Suprapubic skin (tissue), 4 donors: ENCODE measurements at places on chromosomes 6 and 20.

- no peak for DNase-seq
These were observed 9.0 kb downstream of the OR2B6 start for GRCh38 chr6:27966044-27966443.

DNA sequence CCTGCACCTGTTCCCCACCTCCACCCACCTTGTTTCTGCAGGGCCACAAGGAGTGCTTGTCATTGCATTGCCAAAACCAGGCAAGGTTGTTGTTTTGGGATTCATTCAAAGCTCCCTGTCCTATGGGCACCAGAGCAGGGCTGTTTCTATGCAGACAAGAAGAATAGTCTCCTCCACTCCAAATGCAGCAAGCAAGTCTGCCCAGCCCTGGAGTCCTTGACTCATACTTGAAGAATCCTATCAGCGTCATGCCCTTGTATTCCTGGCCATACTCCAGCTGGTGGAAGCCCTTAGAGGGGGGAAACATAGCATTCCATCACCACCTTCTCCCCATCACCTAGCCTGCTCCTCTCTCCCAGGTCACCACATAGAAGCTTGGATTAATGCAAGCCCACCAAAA lies 145.3 kb upstream of the ECI2 start:
- DNase-seq = no peak

- DNase-seq = no peak
These were observed 91.3 kb upstream of the HEY2 start for GRCh38 chr6:125658136-125658535.

GRCh38 chr20:64210656-64211369 lies 44.7 kb upstream of the PCMTD2 start:
- no peak for DNase-seq

GRCh38 chr6:156107624-156108101 lies 652.0 kb upstream of the NOX3 start:
- no peak for DNase-seq

GRCh38 chr6:151412909-151413308 lies 21.6 kb upstream of the ZBTB2 start:
- no peak for DNase-seq

DNA sequence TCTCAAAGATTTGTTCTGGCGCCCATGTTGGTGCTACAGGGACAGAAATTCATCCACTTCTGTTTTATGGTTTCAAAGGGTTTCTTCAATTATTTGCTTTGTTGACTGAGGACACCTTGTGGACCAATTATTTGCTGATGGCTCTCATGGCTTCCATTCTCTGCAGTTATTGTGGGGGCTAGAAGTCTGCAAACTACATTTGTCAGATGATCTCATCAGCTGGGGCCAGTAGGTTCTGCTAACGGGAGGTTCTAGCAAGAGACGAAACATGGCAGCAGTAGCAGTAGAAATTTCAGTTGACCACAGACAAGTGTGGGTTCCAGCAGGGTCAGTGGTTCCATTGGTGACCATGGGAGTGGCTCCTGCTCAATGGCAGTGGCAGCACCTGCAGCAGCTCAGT lies 72.8 kb upstream of the BLCAP start:
- no peak for DNase-seq

GRCh38 chr6:105726902-105727655 lies 324.2 kb upstream of the PREP start:
- no peak for DNase-seq

DNA sequence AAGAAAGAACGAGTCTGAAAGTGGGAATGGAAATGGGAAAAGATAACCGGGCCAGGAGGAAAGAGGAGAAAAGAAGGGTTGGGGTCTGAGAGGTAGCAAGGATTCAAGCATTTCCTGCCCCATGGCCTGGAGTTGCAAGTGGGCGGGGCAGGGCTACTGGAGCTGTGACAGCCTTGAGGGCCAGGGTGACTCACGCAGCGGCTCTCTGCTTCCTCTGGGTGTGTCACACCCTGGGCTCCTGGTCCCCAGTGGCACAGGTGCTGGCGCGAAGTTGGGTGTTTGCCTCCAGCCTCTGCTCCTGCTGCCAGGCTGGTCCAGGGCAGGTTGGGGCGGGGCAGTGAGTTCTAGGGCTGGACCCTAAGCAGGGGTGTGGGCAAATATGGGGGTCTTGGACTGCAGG lies 3.3 kb upstream of the ULBP3 start:
- no peak for DNase-seq

- DNase-seq = no peak
These were observed 13.4 kb downstream of the COL9A3 start for GRCh38 chr20:62830251-62830650.

GRCh38 chr6:21668795-21669194 lies 75.2 kb downstream of the SOX4 start:
- DNase-seq = no peak

DNA sequence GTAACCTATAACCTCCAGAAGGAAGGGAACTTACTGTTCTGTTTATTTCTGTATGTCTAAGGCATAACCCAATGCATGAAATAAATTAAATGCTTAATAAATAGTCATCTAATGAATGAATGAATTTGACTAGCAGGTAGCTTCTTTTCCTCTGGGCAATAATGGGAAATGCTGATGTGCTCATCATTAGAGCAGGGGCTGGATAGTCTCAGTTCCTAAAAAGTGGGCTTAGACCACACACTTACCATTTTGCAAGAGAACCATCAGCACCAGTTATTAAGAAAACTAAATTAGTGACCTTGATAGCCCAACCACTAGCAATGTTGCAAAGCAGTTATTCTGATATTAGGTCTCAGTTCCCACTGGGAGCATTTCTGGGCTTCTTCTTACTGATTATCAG lies 449.7 kb downstream of the CDC5L start:
- no peak for DNase-seq
